Posterior cingulate gyrus (tissue), 11 donors: ENCODE measurements at places on chromosomes 16 and 17.

DNA sequence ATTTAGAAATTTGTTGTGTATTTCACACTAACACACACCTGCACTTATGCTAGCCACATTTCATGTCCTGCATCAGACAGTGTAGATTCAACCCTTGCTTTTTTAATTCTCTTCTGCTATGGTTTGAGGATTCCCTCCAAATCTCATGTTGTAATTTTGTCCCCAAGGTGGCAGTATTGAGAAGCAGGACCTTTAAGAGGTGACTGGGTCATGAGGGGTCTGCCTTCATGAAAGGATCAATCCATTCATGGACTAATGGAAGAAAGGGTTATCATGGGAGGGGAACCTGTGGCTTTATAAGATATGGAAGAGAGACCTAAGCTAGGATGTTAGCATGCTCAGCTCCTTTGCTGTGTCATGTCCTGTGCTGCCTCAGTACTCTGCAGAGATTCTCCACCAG, 1032.2 kb downstream of the CDH11 start:
- no peak for DNase-seq

DNA sequence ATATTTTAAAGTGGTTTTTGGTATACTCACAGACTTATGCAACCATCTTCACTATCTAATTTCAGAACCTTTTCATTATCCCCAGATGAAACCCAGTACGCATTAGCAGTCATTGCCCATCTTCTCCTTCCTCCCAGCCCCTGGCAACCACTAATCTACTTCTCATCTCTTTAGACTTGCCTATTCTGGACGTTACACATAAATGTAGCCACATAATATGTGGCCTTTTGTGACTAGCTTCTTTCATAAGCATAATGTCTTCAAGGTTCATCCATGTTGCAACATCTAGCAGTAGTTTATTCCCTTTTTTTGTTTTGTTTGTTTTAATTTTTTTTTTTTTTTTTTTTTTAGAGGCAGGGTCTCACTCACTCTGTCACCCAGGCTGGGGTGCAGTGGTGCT, 28.5 kb upstream of the C17orf107 start:
- no peak for DNase-seq

DNA sequence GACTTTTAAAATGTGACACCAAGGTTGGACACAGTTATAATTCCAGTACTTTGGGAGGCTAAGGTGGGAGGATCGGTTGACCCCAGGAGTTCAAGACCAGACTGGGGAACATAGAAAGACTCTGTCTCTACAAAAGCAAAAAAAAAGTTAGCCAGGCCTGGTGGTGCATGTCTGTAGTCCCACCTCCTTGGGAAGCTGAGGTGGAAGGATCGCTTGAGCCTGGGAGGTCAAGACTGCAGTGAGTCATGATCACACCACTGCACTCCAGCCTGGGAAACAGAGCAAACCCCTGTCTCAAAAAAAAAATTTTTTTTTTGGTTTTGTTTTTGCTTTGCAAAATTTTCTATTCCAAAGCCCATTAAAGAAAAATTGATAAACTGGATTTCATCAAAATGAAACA, 281.4 kb downstream of the BCAS3 start:
- DNase-seq = no peak

DNA sequence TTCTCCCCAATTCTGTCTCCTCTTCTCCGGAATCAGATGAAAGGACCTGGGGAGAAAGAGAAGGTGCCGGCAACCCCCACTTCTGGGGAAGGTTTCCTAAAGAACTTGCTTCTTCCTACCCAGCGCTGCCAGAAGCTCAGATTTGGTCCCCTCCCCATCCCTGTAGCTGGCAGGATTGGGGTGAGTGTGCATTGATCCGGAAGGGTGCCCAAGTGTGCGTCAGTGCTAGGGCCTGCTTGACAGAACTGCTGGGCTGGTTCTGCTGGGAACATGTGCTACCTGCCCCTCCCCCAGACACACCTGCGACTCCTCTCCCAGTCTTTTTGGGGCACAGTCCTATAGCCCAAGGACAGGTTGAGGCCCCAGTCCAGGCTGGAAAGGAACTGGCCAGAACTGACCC, 3.3 kb downstream of the ARL4D start:
- DNase-seq = no peak

DNA sequence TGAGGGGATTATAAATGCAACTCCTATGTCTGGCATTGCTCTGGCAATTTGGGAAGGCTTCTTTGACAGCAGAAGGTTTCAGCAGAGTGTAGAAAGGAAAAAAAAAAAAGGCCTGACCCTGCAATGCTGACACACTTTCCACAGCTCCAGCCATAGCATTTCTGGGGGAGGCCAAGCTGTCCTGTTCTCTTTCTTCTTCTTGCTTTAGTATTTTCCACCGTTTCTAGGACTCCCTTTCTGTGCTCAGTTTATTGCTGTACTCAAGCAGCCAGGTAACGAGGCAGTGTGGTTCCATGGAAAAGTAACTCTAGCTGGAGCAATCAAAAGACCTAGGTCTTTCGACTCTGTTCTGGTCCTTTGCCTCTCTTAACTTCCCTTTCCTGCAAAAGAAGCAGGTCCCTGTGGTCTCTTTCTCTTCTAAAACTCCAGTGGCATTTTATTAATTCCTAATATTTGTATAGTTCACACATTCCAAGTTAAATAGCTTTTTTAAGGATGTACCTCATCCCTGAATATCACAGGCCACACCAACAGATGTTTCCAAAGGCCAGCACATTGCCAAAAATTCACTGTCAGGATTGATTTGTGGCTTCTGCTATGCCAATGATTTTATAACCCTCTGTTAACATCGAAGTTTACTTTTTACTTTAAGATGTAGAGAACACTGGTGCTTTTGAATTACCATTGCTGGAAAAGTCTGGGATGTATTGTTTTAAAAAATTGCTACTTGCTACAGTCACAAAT, 90.3 kb upstream of the BCAR1 start:
- DNase-seq = no peak
